ENCODE measurements at places on chromosomes 3 and 15. TPM values are rescaled to one million over a fixed set of nuclear protein-coding genes. Genes with fewer than 3 reads are reported as not detected.

GRCh38 chr15:81338170-81339007, 14.4 kb upstream of the STARD5 start:
- peak; percentile 87 for DNase-seq

DNA sequence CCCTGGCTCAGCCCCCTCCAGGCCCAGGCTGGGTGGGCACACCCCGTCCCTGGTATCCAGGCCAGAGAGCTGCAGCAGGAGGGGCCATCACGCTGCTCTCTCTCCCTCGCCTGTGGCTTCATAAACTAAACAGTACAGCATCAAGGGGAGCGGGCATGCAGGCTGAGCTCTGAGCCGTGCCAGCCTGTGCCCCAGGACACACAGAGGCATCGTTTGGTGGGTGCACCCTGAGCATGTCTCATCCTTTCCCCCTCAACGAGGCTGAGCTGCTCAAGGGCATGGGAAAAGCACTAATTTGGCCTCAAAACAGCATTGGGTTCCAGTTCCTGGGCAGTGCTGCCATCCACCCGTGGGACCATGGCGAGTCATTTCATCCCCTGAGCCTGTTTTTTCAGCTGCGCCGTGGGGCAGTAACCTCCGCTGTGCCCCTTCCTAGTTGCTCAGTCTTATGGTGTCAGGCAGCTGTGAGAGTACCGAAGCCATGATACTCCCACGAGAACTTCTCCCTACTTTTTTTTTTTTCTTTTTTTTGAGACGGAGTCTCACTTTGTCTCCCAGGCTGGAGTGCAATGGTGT, 79.6 kb downstream of the CPN2 start:
- peak; percentile 55 for DNase-seq

GRCh38 chr15:31489801-31490646, 163.4 kb downstream of the KLF13 start:
- peak; percentile 38 for DNase-seq

DNA sequence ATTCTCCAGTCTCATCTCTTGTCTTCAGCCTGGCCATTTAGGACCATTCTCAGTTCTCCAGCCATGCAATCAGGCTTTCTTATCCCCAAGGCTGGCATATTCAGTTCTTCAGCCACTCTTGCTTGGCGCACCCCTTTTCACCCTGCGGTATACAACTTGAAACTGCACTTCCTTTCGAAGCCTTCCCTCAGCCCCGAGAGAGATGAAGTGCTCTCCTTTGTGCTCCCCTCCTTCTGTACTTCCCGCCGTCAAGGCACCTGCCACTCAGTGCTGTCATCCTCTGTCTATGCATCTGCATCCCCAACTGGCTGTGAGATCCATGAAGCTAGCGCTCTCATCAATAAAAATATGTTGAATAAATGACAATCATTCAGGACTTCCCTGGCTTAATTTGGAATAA, 45.7 kb downstream of the MORC1 start:
- DNase-seq, result no peak

- no peak for DNase-seq
These were observed 17.4 kb upstream of the CACNA2D2 start for GRCh38 chr3:50520849-50521248.

DNA sequence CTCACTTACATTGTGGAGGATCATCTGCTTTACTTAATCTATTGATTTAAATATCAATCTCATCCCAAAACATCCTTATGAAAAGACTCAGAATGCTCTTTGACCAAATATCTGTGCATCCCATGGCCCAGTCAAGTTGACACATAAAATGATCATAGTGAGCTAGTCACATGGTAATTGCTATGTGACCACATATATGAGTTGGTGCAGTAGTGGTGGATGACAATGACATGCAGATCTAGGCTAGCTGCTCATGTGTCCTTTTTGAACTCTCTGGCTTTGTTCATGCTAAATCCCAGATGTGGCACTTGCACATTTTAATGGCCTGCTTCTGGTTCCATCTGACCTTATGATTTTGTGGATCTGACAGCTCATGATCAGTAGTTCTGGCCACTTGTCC, 156.2 kb downstream of the NFKBIZ start:
- DNase-seq, result no peak

- DNase-seq, result peak; percentile 13
These were observed at the start of gene GADL1 for GRCh38 chr3:30894521-30895251. Gene GADL1, minus strand, starts transcription at chr3:30894661. Its CDS starts 47 bp downstream, at chr3:30894614.

- no peak for DNase-seq
These were observed 288.8 kb downstream of the ROBO2 start for GRCh38 chr3:77328690-77329089.

DNA sequence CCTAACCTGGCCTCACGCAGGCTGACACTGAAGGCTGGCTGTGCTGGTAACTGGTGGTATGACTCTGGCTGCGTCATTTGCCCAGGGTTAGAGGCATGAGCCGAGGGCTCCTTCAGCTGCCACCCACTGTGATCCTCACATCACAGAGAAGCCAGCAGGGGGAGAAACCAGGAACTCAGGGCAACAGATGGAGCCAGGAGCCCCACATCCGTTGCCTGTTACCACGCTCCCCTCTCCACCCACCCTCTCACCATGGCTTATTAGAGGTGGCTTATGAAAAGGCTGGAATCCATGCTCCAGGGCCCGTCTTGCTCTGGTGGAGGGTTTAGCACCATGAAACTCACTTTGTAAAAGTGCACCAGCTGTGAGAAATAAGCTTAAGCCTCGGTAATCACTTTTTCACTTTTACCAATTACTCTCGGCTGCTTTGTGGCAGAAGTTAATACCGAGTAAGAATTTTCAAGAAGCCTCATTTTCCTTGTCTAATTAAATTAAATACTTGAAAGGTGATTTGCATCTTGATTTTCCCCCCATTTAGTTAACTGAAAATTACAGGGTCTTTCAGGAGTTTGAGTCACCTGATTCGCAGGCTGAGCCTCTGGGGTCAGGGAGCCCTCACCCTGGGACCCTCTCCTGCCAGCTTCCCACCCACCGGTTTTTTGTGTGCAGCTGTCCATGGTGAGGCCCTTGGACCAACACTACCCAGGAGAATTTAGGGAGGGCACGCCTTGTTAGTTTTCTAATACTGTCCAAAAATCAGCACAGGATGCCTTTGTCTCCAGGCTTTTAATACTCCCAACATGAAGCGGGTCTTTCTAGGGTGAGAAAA, 60.9 kb downstream of the ASB7 start:
- DNase-seq, result peak; percentile 17

DNA sequence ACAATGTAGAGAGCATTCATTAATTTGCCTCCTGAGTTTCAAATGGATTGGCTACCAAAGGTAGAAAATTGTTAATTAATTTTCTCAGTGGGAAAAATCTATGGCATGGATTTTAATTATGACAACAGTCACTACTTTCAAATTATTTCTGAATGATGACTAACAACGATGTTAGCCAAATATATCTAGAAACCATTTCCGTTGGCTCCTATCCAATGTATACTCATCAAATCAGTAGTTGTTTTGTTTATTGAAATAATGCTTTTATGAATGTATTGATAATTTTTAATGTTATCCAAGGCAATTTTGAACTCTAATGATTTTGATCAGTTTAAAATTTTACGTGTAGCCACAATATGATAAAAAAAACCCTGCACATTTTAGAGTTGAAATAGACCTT, 333.4 kb downstream of the NAALADL2 start:
- DNase-seq, result peak; percentile 40

DNA sequence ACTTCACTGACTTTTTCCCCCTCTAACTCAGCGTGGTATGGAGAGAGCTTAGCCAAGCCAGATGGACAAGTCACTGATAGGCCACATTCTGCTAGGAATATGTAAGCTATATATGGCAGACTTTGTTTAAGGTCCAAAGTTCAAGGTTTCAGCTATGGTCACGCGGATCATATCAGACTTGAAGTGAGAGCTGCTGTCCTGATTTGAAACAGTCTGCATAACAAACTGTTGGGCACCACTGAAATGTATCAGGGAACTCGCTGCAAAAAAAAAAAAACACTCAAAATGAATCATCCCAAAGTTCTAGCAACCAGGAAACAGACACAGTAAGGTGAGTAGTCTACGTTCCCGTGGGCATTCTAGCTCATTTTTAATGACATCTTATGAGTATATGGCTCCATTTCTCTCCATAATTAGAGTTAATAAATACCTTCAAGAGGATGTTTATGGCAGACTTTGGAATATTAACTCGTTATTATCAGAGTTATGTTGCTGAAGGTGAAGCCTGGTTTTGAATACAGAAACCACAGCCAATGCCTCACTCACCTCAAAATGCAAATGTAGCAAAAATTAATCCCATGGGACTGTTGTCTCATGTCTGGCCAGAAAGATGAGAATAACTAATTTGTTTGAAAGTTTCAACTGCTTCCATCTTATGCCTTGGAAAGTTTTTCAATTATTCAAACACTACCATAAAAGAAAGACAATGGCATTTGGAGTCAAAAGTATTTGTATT, 12.3 kb downstream of the DPH3 start:
- no peak for DNase-seq

DNA sequence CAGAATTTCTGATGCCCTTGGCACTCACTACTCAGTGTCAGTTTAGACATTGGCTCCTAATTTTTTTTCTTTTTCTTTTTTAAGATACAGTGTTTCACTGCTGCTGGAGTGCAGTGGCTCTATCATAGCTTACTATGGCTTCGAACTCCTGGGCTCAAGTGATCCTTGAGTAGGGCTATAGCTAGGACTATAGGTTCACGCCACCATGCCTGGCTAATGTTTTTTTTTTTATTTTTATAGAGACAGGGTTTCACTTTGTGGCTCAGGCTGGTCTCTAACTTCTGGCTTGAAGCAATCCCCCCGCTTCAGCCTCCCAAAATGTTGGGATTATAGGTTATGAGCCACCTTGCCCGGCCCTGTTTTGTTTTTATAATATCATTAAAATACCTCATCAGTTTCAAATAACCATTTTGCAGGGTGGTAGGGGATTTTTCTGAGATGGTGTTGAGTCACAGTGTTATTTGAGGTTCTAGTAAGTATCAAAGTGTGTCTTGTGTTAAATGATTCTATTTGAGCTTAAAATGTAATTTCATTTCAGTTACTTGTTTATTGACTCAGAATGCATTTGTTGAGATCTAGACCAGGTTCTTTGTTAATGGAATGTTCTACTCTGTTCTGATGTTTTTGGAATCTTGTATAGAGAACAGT, 7.0 kb downstream of the FNDC3B start:
- DNase-seq, result no peak

The FHIT gene
- 0.10 TPM for total RNA-seq

The CGGBP1 gene
- total RNA-seq, result 72.9 TPM

The LEKR1 gene
- 0.96 TPM for total RNA-seq

The IMPG2 gene
- not detected for total RNA-seq
